ENCODE measurements at places on chromosomes 7 and 10. TPM values are rescaled to one million over a fixed set of nuclear protein-coding genes. Genes with fewer than 3 reads are reported as not detected.
A peak's percentile ranks its signal among the peaks of the same experiment; 100 is the strongest.

The CFAP43 gene
- total RNA-seq = not detected

The SUN3 gene
- total RNA-seq = not detected

- no peak for DNase-seq
Observed at GRCh38 chr7:48755061-48755555, 169.2 kb upstream of the CDC14C start.

GRCh38 chr10:104350127-104350635, 3.5 kb upstream of the CFAP58 start:
- peak; percentile 85 for DNase-seq

- DNase-seq = no peak
Observed at GRCh38 chr10:88080213-88080612, 216.8 kb downstream of the PTEN start.

DNA sequence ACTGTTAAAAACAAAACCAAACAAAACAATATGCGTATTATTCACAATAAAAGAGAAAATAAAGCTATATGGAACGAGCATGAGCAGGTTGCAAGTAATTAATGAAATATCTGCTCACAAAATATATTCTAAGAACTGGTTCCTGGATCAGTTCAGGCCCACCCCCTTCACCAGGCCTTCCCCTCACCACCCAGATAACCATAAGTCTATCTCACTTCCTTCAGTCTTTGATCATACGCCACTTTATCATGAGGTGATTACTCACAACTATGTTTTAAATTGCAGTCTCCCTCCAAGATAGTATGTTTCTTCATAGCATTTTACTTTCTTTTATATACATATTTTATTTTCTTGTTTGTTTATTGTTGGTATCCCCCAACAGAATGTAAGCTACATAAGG, 263.1 kb upstream of the HGF start:
- no peak for DNase-seq

DNA sequence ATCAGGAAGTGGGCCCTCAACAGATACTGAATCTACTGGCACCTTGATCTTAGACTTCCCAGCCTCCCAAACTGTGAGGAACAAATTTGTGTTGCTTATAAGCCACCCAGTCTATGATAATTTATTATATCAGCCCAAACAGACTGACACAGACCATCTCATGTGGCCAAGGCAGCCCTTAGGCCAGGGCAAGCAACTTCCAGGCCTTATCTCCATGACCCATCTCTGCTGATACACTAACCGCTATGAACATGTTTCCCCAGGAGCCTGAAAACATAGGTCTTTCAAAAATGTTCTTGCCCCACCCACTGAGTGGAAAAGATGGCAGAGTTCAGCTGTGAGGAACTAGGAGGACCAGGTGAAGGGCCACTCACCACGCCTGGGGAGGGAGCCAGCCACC, 3.2 kb upstream of the BLOC1S2 start:
- DNase-seq = no peak

GRCh38 chr10:119461380-119461779, 81.1 kb downstream of the RGS10 start:
- DNase-seq = no peak

GRCh38 chr10:121157998-121158397, 306.8 kb downstream of the WDR11 start:
- peak; percentile 9 for DNase-seq

- no peak for DNase-seq
Observed at GRCh38 chr10:63224241-63224640, 91.1 kb downstream of the NRBF2 start.

DNA sequence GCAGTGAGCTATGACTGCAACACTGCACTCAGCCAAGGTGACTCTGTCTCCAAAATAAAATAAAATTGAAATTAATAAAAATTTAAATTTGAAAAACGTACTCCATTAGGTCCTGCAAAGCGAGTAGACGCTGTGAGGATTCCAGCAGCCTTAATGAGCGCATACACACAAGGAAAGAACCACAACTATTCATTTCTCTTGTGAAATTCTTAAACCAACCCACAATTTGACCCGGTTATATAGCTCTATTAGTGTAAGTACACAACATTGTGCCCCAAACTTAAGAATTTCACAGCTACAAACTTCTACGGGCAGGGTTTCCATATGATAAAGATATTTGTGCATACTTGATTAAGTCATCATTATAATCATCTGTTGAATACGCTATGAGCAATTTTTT, 84.4 kb downstream of the PARD3 start:
- DNase-seq = no peak

DNA sequence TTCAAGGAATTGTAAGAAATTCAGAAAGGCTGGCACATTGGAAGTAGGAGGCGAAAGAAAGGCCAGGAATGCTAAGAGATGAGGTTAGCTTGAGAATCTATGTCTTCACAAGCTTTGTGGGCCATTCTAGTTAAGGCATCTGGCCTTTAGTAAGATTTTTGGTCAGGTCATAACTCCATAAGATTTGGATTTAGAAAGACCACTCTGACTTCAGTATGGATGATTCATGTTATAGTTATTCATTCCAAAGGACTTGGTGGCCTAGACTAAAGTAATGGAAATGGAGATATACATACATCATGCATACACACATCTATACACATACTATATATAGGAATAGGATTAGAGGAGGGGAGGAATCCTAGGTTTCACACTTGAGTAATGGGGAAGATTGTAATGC, 77.5 kb downstream of the SEPTIN7 start:
- no peak for DNase-seq

GRCh38 chr10:11608159-11609013, 3.1 kb downstream of the USP6NL start:
- no peak for DNase-seq

GRCh38 chr10:116742367-116743265, at the start of gene HSPA12A:
HSPA12A (minus strand) TSS chr10:116742566; CDS start chr10:116742469, 97 bp downstream.
- DNase-seq = peak; percentile 59

DNA sequence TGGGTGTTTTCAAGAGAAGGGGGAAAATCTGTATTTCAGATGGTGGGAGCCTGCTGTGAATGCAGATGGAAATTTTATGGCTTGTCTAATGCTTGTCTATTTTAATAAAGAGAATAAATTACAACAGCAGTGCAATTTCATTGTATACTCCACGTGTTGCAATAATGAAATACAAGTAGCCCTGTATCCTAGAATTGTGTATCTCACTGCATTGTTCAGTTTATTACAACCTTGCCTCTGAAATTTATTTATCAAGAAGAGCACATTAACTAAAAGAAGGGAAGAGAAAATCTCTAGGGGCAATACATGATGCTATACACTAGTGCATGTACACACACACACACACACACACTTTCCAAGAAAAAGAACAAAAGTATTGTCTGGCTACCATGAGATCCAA, 21.8 kb downstream of the ANK3 start:
- no peak for DNase-seq

Data from CD8-positive, alpha-beta T cell (primary cell).